ENCODE measurements at places on chromosomes 5 and 9.
A peak's percentile ranks its signal among the peaks of the same experiment; 100 is the strongest.

DNA sequence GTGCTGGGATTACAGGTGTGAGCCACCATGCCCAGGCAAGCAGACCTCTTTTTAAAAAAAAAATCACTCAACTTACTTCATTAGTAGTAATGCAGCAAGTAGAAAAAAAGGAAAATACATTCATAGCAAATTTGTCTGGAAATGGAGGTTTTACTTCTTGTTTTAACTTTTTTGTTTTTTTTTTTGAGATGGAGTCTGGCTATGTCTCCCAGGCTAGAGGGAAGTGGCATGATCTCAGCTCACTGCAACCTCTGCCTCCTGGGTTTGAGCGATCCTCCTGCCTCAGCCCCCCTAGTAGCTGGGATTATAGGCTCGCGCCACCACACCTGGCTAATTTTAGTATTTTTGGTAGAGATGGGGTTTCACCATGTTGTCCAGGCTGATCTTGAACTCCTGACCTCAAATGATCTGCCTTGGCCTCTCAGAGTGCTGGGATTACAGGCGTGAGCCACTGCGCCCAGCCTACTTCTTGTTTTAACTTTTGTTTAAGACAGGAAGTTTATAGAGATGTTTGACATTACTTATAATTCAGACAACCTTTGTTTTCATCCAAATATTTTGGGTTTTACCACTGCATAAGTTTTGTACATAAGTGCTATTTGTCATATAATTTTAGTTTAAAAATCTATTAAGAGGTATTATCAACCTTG, 26.5 kb downstream of the UBE2R2 start:
- DNase-seq = no peak

GRCh38 chr9:123940721-123941523, 11.0 kb upstream of the DENND1A start:
- DNase-seq = no peak

DNA sequence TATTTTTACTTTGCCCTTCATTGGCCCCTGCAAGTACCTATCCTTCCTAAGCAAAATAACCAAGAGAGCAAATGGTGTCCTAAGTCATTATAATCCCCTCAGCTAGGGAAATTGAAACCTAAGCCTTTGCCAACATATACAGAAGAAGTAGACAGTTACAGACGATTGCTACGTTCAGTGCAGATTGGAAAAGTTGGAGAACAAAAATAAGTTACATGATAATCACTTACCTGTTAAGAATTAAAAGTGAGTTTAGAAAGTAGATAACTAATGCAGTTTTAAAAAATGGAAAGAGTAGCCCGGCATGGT, 244.8 kb downstream of the MPDZ start:
- DNase-seq = peak; percentile 10

DNA sequence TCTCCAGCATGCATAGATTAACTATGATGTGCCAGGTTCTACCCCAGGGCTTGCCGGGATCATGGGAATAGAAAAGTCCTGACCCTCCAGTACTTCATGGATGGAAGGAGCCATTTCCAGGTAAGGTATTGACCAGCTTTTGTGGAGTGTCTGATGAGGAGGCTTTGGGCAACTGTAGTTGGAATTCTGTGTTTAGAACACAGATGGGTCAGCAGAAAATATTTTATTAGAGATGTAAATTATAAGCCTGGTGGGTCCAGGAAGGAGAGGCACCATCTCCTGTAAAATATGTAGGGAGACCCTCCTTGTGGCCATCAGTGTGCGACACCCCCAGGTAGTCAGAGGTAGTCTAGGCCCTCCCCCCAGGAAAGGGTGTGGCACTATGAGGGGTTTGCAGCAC, 156.2 kb downstream of the IRX1 start:
- no peak for DNase-seq

GRCh38 chr9:81474125-81474524, 215.2 kb downstream of the TLE1 start:
- no peak for DNase-seq

DNA sequence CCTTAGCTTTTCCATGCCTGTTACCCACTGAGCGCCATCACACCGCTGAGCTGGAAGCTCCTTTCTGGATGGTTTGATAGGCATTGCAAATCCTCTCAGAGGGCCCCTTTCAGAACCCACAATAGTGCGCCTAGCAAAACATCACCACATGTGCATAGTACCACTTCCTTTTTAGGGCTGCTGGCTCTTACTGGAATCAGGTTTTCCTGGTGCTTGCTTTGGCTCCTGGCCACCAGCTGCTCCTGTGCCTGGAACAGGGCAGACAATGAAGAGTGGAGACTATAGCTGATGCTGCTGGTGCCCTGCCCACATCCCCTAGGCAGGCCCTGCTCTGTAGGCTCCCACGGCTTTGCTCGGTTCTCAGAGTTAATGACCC, 163.6 kb upstream of the SEMA6A start:
- DNase-seq = no peak

DNA sequence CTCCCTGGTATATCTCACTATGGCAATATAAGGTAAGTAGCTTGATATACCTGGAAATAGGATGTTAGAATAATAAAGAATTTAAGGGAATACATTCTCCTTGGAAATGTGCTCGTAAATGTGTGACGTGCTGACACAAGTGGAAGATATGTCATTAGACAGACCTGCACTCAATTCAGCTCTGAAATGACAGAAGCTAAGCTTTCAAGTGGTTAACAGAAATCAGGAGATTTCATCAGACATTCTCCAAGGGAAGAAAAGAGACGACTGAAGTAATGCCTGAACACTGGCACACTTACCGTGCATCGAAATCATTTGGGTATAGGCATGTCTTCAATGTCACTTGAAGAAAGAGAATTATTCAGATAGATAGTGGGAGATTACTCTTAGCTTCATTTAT, 933.3 kb upstream of the CTNND2 start:
- no peak for DNase-seq

- no peak for DNase-seq
Observed at GRCh38 chr5:95733107-95733665, 2.0 kb downstream of the RHOBTB3 start.

DNA sequence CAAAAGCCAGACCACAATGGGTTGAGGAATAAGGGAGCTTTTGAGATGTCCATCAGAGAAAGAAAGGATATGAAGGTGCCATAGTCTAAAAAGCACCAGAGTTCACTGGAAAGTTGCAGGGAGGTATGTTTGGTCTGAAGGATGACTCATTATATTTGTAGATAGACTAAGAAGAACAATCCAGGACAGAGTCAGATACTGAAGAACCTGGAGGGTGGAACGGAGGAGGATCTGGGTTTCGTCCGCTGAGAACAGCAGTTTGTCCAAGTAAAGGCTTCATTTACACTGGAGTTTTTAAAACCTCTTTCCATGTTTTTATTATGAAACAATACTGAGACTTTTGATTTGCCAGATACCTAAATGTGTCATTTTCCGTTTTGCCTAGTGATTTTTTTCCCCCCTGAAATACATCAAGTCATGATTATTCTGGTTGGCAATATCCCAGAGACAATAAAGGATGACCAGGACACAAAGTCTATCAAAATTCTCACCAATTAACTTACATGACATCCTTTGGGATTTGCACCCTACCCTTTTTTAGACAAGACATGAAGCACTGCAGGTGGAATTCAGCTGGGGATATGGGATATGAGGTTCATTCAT, 219.9 kb downstream of the MLLT3 start:
- DNase-seq = no peak

- DNase-seq = no peak
Observed at GRCh38 chr5:179225387-179225786, 119.9 kb downstream of the ADAMTS2 start.

DNA sequence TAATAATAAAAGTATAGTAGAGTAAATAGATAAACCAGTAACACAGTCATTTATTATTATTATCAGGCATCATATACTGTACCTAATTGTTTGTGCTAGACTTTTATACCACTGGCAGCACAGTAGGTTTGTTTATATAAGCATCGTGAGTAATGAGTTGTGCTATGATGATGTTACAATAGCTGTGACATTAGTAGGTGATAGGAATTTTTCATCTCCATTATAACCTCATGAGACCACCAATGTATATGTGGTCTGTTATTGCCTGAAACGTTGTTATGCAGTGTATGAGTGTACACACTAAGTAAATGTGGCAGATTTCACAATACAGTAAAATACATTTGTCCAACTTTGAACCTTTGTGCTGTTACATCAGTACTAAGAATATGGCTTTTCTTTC, 72.7 kb upstream of the SPATA31D4 start:
- DNase-seq = no peak
